ENCODE measurements at places on chromosomes 1 and 21. TPM values are rescaled to one million over a fixed set of nuclear protein-coding genes. Genes with fewer than 3 reads are reported as not detected.

- DNase-seq = no peak
- no peaks in the 10 kb centered on the region for H3K36me3 ChIP-seq
- no peaks in the 10 kb centered on the region for H3K27me3 ChIP-seq
- no peaks in the 10 kb centered on the region for H3K4me1 ChIP-seq
Measured at GRCh38 chr1:218694636-218695035, 349.5 kb downstream of the TGFB2 start.

- no peak overlapping the region for H3K27ac ChIP-seq
- H3K27me3 ChIP-seq = peaks cover 8% of the 10 kb centered on the region
- H3K4me3 ChIP-seq = peak overlapping the region; percentile 90
- no peaks in the 10 kb centered on the region for H3K36me3 ChIP-seq
- H3K4me1 ChIP-seq = peaks cover 18% of the 10 kb centered on the region
- DNase-seq = no peak
Measured at GRCh38 chr1:52139817-52140540, 1.9 kb upstream of the ZFYVE9 start.

DNA sequence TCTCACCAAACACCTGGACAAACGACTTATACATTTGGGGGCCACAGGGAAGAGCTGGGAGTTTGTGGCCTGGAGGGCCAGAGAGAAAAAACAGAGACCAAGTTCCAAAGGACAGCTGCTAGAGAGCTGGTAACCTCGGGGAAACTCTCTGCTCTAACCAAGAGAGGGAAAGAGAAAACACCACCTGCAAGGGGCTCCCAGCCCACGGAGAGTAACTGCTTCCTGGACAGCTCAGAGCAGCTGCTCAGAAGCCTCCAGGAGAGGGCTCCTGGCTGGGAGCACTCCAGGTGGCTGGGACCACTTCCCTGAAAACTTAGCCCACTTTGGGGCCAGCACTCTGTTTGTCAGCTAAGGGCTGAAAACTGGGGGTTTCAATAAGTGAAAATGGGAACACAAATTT, 154.8 kb upstream of the GRIK3 start:
- H3K27ac ChIP-seq = no peak overlapping the region
- H3K36me3 ChIP-seq = no peaks in the 10 kb centered on the region
- no peak for DNase-seq
- H3K4me3 ChIP-seq = no peak overlapping the region
- no peaks in the 10 kb centered on the region for H3K4me1 ChIP-seq
- peaks cover 42% of the 10 kb centered on the region for H3K27me3 ChIP-seq

GRCh38 chr1:69967245-69967766, 238.1 kb downstream of the LRRC40 start:
- no peak overlapping the region for H3K27ac ChIP-seq
- H3K27me3 ChIP-seq = no peaks in the 10 kb centered on the region
- DNase-seq = no peak
- peaks cover 2% of the 10 kb centered on the region for H3K36me3 ChIP-seq

The SAMD11 gene
- total RNA-seq = not detected

The SLAMF8 gene
- not detected for total RNA-seq

Data from neural crest cell (in vitro differentiated cells).